HFF-Myc (cell line): ENCODE measurements at places on chromosomes 5 and 9.

DNA sequence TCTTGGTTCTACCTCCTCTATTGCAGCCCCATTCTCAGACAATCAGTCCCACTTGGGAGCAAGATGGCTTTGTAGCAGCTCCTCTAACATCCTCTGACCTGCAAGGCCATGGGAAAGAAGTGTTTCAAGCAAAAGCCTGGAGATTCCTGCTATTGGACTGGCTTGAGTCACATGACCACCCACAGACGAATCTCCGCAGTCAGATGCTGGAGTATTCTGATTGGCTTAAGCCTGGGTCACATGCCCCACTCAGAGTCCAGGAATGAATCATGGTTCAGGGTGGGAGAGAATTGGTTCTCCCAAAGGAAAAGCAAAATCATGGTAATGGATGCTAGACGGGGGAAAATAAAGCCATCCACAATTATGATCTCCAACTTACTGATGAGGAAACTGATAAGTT, 22.6 kb upstream of the LMX1B start:
- DNase-seq: no peak

GRCh38 chr5:179244044-179244443, 101.2 kb downstream of the ADAMTS2 start:
- no peak for DNase-seq

DNA sequence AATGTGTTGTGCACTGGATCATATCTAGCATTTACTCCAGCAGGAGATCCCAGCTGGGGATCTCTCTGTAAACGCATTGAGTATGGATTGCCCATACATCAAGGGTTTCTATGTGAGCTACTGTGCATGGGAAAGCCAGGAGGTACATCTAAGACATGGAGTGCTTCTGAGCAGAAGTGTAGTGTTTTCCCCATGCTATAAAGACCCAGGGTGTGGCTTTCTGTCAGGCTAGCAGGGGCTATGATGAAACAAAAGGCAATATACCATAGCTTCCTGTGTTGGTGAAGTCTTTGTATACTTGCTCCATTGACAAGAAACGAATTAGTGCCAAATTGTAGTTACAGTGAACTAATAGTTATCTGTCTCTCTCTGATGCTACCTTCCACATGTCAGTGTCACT, 329.3 kb upstream of the TLE4 start:
- DNase-seq: no peak

DNA sequence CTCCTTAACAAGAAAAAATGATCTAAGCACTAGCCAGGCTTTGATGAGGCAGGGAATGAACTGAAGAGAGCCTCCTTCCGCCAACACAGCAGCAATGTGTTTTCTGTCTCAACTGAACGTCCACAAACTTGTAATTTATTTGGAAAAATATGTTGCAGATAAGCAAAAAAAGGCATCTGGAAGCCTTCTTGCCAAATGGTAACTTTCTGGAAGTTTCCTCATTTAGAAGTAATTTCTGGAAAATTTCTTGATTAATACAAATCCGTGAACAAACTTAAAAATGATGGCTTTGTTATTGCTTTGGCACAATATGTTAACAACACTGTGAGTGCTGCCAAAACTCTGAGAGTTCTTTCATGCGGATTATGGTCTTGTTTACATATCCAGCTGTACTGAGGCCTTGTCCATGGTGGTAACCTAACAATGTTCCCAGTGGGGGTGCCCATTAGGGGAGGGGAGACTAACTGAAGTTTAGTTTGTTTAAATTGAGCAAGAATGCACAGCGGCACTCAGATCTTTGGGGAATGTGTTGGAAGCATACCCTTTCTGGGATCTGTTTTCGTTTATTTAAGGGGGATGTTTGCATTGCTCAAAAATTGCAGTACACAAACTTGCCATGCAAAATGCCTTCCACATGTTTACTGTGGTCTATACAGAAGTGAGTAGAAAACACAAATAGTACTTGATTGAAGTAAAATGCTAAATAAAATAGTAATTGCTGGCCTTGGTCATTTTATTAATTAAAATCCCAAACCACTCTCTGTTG, 334.7 kb downstream of the NR2F1-AS1 start:
- no peak for DNase-seq
